Uterus (tissue), 4 donors: ENCODE measurements at places on chromosomes 3 and 15. TPM values are rescaled to one million over a fixed set of nuclear protein-coding genes. Genes with fewer than 3 reads are reported as not detected.

CNOT10 gene
- total RNA-seq: 17.9 TPM

EPB42 gene
- total RNA-seq: not detected

CSPG4 gene
- total RNA-seq: 54.3 TPM

- DNase-seq: no peak
These were observed 43.0 kb upstream of the FGF7 start for GRCh38 chr15:49379996-49380395.

GRCh38 chr3:4475804-4476203, 8.7 kb upstream of the SUMF1 start:
- no peak for DNase-seq

DNA sequence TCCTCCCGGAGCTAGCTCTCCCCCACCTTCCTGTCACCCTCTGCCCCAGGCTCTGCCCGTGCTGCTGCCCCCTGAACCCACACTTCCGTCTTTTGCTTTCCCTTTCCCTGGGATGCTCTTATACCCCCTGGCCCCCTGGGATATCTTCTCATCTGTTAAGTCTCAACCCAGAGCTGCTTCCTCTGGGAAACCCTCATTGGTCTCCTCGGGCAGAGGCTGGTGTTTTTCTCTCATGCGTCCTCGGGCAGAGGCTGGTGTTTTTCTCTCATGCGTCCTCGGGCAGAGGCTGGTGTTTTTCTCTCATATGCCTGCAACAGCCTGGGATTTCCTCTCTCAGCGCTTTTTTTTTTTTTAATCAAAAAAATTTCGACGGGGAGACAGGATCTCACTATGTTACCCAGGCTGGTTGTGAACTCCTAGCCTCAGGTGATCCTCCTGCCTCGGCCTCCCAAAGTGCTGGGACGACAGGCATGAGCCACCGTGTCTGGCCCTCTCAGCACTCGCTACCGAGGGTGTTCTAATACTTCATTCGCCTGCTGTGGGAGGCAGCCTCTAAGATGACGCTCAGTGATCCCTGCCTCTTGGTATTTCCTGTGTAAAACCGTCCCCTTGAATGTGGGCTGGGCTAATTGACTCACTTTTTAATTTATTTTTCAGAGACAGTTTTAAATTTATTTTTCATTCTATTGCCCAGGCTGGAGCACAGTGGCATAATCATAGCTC, 62.7 kb upstream of the TFRC start:
- no peak for DNase-seq

DNA sequence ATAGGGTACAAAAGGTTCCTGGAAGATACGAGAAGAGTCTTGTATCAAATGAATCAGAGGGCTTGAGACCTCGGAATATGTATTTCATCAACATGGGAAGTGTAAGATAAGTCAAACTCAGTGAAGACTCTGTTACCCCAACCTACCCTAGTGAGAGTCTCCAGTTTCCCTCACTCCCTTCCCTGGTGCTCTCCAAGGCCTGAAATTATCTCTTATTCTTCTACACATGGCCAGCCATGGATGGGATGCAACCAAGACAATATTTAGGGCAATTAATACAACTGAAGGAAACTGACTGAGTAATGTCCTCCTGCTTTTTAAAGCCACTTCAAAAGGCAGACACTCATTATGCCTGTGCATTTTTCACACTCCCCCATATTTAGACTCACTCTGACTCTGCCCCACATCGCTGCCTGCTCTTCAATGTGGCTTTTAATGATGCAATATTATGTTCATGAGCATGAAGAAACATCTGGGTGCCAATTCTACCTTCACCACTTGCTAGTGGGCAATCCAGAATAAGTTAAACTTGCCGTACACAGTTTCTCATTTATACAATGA, 137.1 kb upstream of the THBS1 start:
- no peak for DNase-seq

GRCh38 chr3:150303768-150304167, 104.3 kb upstream of the TSC22D2 start:
- DNase-seq: no peak
